ENCODE measurements at places on chromosomes 1 and 21. TPM values are rescaled to one million over a fixed set of nuclear protein-coding genes. Genes with fewer than 3 reads are reported as not detected.

- DNase-seq: no peak
Observed at GRCh38 chr1:201954263-201955008, 867 bp upstream of the TIMM17A start.

DNA sequence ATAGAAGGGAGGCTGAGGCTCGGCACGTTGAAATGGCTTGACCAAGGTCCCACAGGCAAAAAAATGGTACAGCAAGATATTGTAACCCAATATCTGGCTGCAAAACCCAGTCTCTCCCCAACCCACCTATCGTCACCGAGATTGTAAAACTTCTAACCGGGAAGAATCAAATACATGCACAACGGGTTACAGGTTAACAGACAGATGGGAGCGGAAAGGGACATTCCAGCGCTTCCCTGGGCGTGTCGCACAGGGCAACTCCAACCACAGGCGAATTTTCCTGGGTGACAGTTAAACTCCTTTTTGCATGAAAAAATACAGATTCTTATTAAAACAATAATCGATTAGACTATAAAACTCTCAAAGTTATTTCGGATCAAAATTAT, 31.8 kb upstream of the JUN start:
- no peak for DNase-seq

DNA sequence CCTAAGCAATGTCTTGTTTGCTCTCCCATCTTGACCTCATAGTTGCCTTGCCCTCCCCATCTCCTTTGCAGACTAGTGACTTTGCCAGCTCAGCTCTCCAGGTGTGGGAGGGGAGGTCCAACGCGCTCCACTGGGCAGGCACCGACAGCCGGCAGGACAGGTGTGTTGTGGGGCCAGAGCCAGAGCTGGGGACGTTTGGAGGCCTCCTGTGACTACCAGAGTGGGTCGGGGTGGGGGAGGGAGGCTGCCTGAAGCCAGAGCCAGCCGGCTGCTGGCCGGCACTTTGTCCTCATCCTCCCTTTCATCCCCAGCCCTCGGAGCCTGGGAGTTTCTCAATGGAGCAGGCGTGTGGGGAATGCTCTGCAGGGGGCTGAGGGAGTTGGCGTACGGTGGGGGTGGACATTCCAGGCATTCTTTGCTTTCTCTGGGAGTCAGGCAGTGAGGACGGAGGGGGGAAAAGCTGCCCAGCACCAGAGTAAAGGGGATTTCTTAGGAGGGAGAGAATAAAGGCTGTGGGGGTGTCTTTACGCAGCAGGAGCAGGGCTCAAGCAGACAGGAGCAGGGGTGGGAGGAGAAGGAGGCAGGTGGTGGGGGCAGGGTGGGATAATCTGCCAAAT, 20.2 kb downstream of the NUAK2 start:
- DNase-seq: peak; percentile 95

DNA sequence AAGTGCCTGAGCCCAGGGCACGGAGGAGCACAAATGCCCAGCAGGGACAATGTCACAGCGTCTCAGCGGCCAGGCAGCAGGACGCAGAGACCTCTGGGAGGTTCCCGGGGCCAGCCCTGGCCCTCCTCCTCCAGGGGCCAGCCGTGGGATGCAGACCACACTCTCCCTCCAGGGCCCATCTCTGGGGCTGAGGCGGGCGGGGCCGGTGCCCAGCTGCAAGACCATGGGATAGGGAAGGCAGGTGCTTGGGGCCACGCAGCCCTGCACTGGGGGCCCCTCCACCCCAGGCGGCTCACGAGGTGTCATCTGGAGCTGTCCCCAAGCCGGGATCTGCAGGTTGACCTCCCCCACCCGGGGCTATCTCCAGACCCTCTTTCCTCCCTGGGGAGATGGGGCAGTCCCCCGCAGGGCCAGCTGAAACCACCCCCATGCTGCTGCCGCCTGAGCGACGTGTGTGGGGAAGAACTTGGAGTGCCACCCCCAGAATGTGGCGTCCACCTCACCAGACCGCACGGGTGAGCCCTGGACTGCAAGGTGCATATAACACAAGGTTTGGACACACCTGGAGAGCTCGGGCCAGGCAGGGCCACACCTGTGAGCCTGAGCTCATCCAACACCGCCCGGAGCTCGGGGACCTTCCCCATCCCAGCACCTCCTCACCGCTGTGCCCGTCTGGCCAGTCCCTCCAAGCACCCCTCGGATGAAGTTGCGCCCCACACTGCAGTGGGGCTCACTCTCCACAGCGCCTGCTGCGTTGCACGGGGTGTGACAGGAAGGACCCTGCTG, 4.1 kb upstream of the TTLL10 start:
- DNase-seq: no peak

- DNase-seq: no peak
Observed at GRCh38 chr21:31744182-31744800, 12.4 kb upstream of the SCAF4 start.

DNA sequence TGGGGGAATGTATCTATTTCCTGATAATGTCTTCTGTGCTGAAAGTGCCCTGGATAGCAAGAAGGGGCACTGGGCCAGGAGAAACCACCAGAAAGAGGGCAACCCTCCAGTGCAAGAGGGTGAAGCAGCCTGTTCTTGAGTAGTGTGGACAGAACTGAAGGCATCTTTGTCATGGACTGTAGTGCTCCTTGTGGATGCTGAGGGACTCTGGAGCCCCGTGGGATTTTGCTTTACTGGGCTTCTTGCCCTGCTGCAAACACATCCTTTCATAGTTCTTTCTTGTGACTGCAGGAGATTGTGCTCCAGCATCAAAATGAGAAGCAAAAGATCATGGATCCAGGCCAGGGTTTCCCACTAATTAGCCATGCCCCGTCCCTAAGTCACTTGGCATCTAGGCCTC, 300.6 kb downstream of the ZNF326 start:
- no peak for DNase-seq

GRCh38 chr1:20385630-20386029, 95.0 kb downstream of the VWA5B1 start:
- DNase-seq: no peak

The TEX38 gene
- total RNA-seq: not detected

DNA sequence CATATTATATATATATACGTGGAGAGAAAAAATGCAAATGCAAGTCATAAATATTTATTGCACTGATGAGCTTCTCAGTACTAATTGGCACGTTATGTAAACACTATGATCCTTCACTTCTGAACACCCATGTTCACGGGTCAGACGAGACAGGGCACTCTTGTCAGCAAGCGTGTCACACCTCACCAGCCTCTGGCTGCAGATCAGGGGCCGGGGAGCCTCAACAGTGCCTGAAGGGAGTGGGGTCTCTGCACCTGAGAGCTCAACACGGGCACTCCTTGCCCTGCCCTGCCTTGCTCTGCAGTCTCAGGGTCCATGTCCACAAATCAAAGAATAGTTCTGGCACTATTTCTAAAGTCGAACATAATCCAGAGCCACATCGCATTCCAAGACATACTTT, 409 bp upstream of the HIVEP3 start:
- no peak for DNase-seq

DNA sequence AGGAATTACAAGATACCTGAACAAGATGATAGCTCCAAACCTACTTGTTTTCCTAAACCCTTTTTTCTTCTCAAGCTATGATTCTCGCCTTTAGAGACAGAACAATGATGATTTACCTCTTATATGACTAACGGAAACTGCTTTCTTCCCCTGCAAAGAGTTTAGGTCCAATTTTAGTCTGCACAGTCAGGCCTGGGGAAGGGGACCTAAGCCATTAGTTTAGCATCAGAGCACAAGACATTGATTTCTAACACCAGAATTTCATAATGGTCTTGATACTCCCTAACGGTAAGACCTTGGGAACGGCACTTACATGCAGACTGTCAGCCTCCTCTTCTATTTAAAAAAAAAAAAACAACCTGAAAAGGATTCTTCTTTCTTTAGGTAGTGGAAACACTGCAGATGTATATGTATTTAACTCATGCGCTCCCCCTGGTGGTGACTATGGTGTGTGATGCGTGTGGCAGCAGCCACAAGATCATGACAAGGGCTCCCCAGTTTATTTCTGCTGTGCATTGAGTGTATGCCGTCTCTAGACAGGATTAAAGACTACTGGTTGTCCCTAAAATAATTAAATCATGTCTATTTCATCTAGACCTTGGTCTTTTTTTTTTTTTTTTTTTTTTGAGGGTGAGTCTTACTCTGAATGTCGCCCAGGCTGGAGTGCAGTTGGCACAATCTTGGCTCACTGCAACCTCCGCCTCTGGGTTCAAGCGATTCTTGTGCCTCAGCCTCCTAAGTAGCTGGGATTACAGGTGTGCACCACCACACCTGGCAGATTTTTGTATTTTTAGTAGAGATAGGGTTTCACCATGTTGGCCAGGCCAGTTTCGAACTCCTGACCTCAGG, 37.3 kb upstream of the TMEM222 start:
- peak; percentile 82 for DNase-seq

- DNase-seq: peak; percentile 64
Observed at GRCh38 chr21:15682186-15682895, 47.4 kb upstream of the USP25 start.

The SPRR2E gene
- total RNA-seq: not detected

The FCAMR gene
- total RNA-seq: not detected

DNA sequence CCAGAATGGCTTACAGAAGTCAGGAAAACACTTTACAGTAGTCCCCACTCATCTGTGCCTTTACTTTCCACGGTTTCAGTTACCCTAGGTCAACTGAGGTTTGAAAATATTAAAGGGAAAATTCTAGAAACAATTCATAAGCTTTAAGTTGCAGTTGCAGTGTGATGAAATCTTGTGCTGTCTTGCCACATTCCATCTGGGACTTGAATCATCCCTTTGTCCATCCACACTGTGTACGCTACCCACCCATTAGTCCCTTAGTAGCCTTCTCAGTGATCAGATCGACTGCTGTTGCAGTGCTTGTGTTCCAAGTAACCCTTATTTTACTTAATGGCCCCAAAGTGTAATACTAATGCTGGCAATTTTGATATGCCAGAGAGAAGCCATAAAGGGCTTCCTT, 30.5 kb downstream of the ZCCHC17 start:
- DNase-seq: peak; percentile 67

The OR10J1 gene
- not detected for total RNA-seq

- DNase-seq: peak; percentile 57
Observed at GRCh38 chr1:13965770-13966398, 265.9 kb downstream of the PRDM2 start.

GRCh38 chr1:70934194-70934961, 113.2 kb downstream of the PTGER3 start:
- peak; percentile 56 for DNase-seq

The RIMKLA gene
- 0.09 TPM for total RNA-seq

- peak; percentile 14 for DNase-seq
Observed at GRCh38 chr21:39048064-39048463, 135.2 kb downstream of the PSMG1 start.

DNA sequence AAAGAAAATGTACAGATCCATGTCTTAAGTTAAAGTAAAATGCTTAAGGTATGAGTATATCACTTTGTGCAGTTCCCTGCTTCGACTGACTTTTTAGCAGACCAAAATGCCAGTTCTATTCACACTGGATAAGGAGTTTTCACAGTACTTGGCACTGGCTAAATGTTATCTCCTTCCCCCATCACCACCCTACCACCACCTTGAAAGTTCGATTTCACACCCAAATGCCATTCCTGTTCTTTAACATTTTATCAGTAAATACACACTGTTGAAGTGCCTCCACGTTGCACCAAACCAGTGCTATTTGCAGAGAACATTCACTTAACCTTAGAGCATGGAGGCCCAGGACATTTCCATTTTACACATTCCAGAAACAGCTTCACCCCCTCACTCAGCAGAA, 100.0 kb downstream of the URB2 start:
- no peak for DNase-seq

DNA sequence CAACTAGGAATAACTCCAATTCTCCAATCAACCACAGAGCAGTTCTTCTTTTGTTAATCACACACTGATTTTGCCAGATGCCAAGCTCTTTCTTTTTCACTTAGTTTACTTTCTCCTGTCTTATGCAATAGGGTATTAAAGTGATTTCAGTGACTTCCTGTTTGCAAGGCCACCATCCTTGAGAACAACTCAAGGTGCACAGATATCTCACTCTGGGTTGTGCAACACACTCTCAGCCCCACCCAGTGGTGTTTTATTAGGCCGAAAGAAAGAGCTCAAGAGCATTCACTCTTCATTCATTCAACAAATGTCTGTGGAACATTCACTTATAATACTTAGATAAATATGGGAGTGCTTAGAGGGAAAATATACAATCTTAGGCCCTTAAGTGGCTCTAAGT, 352.5 kb downstream of the ZNF326 start:
- no peak for DNase-seq

The BGLAP gene
- not detected for total RNA-seq

DNA sequence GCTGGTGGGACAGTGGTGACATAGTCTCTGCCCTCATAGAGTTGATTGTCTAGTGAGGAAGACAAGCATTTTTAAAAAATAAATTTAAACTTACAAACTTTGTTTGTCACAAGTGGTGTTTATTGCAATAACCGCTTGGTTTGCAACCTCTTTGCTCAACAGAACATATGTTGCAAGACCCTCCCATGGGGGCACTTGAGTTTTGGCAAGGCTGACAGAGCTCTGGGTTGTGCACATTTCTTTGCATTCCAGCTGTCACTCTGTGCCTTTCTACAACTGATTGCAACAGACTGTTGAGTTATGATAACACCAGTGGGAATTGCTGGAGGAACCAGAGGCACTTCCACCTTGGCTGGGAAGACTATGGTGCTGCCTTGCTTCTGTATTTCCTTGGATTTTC, 58.4 kb downstream of the LAMC2 start:
- peak; percentile 99 for DNase-seq

The BCL2L15 gene
- not detected for total RNA-seq

- DNase-seq: no peak
Observed at GRCh38 chr1:160910170-160910750, 25.3 kb upstream of the ITLN1 start.

Measured in fibroblast of the aortic adventitia (primary cell).